ENCODE measurements at places on chromosomes 11 and 22. TPM values are rescaled to one million over a fixed set of nuclear protein-coding genes. Genes with fewer than 3 reads are reported as not detected.

GRCh38 chr11:67545280-67545679 lies 22.0 kb upstream of the CABP2 start:
- DNase-seq, result peak; percentile 56

GRCh38 chr11:15034687-15035267 lies 38.6 kb upstream of the CALCB start:
- DNase-seq, result no peak

Gene SAA4
- not detected for total RNA-seq

Gene EMID1
- total RNA-seq, result 0.74 TPM

Gene KLHL35
- total RNA-seq, result 0.74 TPM

GRCh38 chr11:123570939-123571580 lies 83.4 kb downstream of the SCN3B start:
- no peak for DNase-seq

GRCh38 chr11:68852628-68853027 lies 10.9 kb upstream of the CPT1A start:
- DNase-seq, result no peak

DNA sequence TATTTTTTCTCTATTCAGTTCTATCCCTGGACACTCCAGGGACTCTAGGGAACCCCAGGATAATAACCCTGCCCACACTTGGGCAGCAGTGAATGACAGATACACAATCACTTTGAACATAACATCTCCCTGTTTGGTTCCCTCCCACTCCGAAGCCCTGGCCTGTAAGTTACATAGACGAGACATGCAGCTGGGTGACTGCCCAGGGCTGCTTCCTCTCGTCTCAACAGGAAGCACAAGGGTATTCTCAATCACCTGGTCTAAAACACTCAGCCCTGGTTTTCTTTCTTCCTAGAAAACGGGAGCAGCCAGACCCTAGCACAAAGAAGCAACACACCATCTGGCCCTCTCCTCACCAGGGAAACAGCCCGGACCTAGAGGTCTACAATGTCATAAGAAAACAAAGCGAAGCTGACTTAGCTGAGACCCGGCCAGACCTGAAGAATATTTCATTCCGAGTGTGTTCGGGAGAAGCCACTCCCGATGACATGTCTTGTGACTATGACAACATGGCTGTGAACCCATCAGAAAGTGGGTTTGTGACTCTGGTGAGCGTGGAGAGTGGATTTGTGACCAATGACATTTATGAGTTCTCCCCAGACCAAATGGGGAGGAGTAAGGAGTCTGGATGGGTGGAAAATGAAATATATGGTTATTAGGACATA lies 19.4 kb downstream of the LAYN start:
- DNase-seq, result no peak

GRCh38 chr11:32341620-32342613 lies 93.4 kb downstream of the WT1 start:
- DNase-seq, result no peak

Gene UBQLNL
- not detected for total RNA-seq

- no peak for DNase-seq
Observed at GRCh38 chr22:25482868-25483639, 81.4 kb upstream of the GRK3 start.

DNA sequence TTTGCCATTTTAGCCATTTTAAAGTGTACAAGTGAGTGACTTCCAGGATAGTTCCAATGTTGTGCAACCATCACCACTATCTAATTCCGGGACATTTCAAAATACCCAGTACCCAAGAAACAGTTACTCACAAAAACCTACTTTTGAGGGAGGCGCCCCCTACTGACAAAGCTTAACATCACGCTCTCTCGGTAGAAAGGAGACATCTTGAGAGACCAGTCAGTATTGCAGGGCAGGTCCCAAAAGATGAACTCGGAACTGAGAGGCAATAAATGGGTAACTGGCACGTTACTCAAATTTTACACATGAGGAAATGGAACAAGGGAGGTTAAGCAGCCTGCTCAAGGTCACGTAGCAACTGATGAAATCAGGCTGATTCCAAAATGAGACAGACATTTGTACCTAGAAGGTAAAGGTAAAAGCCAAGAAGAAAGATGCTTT lies 50.0 kb upstream of the POU2AF1 start:
- peak; percentile 26 for DNase-seq

- no peak for DNase-seq
Observed at GRCh38 chr11:78112582-78113275, 26.7 kb downstream of the ALG8 start.

DNA sequence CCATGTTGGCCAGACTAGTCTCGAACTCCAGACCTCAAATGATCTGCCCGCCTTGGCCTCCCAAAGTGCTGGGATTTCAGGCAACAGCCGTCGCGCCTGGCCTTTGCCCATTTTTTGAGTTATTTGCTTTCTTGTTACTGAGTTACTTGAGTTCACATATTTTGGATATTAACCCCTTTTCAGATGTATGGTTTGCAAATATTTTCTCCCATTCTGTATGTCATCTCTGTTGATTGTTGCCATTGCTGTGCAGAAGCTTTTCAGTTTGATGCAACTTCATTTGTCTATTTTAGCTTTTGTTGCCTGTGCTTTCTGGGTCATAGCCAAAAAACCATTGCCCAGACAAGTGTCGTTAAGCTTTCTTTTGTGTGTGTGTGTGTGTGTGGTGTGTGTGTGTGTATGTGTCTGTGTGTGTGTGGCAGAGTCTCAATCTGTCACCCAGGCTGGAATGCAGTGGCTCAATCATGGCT lies 6.8 kb downstream of the TSGA10IP start:
- DNase-seq, result no peak

GRCh38 chr22:37677493-37677974 lies 2.1 kb downstream of the LGALS1 start:
- no peak for DNase-seq

Gene TREH
- total RNA-seq, result not detected

DNA sequence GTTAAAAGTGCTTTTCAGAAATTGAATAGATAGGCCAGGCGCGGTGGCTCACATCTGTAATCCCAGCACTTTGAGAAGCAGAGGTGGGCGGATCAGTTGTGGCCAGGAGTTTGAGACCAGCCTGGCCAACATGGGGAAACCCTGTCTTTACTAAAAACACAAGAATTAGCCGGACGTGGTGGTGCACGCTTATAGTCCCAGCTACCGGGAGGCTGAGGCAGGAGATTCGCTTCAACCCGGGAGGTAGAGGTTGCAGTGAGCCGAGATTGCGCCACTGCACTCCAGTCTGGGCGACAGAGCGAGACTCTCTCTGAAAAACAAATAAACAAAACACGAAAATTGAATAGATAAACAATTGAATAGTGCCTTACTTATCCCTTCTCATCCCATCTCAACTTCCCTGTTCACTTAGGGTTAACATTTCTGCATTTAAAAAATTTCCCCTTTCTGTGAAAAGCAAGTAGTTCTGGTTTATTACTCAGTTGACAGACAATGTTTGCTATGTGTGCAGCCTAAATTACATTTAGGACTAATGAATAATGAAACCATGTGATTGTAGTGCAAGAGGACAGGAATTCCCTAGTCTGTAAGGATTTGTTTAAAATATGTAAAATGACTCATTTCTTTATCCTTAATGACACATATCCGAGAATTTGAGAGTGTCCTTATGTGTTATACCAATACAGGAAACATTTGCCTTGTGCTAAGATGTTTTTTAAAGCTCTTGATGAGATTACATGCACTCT lies 6.0 kb downstream of the RNF169 start:
- DNase-seq, result no peak

GRCh38 chr22:48306284-48306683 lies 1521.4 kb downstream of the BRD1 start:
- DNase-seq, result no peak

- no peak for DNase-seq
Observed at GRCh38 chr11:64998690-64999431, 2.1 kb upstream of the BATF2 start.

- no peak for DNase-seq
Observed at GRCh38 chr11:36347384-36347906, 51.4 kb downstream of the PRR5L start.

DNA sequence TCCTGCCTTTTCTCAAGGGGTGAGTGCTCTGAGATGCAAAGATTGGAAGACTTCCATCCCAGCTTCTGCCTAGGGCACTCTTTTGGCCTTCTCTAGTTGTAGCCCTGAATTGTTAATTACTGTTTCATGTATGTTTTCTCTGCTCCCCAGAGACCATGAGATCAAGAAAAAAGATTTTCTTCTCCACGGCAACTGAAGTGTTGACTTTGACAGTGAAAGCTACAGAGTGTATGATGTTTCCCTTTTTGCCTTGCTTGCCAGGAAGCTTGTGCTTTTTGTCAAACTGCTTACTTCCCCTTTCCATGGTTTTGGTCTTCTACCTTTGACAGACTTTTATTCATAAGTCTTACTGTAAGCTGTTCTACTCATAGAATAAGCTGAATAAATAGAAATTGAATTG lies 23.3 kb upstream of the EIF3D start:
- DNase-seq, result no peak

DNA sequence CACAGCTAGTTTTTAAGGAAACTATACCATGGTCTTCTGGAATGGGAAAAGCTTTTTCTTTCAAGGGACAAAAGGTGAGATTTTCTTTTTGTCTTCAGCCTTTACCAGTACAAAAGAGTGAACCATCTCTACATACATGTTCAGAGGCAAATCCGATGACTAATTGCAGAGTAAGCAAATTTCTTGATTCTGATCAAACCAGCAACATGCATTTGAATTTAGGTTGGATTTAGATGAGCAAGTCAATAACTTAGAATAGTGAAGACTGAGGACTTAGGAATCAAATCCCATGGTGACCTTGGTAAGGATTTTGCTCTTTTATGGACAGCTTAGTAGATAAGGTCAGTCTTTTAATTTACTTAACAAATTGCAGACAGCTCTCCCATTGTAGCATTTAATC lies 65.9 kb upstream of the BLID start:
- no peak for DNase-seq

DNA sequence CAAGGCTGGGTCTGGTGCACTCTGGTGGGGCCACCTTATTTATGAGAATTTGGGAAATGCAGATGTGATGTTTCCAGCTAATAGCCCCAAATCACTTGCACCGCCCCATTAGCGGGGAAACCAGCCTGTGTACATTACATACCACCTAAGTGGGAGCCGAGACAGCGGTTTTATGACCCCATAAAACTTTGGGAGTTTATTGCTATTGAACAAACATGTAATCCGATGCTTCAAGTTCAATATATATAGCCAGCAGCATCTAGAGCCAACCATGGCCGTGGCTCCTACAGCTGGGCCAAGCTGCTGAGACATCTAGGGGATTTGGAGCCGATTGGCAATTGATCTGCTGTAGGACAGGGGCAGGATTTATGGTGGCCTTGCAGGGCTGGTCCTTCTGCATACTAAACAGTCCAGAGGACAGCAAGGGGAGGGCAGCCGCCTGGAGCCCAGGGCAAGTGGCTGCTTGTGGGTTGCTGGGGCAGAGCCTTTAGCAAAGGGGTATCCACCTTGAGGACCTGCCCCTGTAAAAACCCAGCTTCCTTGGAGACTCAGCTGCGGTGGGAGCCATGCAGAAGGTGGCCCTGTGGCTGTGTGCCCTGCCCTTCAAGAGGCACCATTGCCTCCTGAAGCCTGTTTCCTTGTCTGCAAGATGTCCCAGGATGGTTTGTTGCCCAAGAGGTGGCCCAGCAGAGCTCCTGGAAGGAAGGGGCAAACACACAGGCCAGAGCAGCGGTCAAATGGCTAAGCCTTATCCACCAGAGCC lies 47.9 kb upstream of the CCDC188 start:
- DNase-seq, result no peak

DNA sequence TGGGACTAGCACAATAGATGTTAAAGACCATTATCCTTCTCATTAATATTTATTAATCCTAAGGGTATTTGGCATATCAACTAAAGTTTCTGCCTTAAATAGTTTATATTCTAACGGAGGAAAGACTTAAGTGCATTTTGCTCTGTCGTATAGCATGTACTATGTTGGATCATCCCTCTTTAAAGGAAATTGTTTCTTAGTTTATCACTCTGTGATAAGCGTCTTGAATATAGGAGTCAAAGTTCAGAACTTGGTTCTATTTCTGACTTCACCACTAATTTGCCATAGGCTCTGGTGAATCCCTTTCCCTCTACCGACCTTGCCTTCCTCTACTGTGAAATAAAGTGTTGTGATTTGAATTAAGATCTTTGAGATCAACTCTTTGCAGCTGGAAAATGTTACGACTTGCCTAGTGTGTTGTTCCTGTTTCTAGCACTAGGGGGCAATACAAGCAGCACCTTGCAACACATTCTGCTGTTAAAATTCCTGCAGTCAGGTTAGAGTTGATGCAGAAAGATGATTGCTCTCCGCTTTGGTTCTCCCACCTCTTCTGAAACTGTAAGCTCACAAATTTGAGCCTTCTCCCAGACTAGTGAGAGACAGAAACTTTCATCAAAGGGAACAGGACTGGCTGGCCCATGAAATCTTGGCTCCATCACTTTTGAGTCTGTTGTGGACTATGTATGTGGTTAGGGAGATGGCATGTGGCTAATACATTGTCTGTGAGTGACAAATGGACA lies 27.8 kb upstream of the ZNRF3 start:
- no peak for DNase-seq

DNA sequence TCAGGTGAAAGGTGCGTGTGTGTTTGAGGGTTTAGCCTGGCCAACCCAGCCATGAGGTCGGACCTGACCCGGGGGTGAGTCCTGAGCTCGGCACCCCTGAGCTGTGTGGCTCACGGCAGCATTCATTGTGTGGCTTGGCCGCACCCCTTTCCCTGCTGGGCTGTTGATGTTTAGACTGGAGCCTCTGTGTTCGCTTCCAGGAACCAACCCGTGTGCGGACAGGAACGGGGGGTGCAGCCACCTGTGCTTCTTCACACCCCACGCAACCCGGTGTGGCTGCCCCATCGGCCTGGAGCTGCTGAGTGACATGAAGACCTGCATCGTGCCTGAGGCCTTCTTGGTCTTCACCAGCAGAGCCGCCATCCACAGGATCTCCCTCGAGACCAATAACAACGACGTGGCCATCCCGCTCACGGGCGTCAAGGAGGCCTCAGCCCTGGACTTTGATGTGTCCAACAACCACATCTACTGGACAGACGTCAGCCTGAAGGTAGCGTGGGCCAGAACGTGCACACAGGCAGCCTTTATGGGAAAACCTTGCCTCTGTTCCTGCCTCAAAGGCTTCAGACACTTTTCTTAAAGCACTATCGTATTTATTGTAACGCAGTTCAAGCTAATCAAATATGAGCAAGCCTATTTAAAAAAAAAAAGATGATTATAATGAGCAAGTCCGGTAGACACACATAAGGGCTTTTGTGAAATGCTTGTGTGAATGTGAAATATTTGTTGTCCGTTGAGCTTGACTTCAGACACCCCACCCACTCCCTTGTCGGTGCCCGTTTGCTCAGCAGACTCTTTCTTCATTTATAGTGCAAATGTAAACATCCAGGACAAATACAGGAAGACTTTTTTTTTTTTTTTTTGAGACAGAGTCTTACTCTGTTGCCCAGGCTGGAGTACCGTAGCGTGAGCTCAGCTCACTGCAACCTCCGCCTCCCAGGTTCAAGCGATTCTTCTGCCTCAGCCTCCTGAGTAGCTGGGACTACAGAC lies 53.9 kb upstream of the PPP6R3 start:
- no peak for DNase-seq

Gene PARVB
- 155 TPM for total RNA-seq

Data from left ventricle myocardium inferior (tissue), 1 donor.